ENCODE measurements at places on chromosomes 3 and 15.

GRCh38 chr15:61906961-61907752, 153.1 kb downstream of the VPS13C start:
- peak; percentile 23 for DNase-seq

- no peak for DNase-seq
Measured at GRCh38 chr15:95075792-95076677, 844.7 kb downstream of the MCTP2 start.

- DNase-seq = no peak
Measured at GRCh38 chr3:153925841-153926514, 195.2 kb upstream of the ARHGEF26 start.

GRCh38 chr3:46646700-46647099, 34.4 kb downstream of the FAM240A start:
- DNase-seq = peak; percentile 79

DNA sequence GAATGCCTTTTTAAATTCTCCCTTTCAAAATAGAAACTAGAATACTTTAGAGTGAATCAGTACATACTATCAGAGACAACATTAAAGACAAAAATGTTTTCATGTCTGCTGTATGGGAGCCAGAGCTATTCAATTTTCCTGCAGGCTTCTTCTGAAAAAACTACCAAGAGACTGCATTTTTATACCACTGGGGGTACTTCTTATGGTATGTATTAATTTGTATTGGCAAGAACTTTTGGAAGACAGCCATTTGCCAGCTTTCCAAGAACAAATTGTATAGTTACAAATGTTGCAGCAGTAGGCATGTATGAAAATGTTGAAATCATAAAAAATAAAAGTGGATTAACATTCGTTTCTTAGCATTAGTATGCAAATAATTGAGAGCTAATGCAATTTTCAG, 1010.0 kb upstream of the CADM2 start:
- DNase-seq = no peak

- DNase-seq = peak; percentile 61
Measured at GRCh38 chr3:72347819-72348319, 500.4 kb downstream of the SHQ1 start.

DNA sequence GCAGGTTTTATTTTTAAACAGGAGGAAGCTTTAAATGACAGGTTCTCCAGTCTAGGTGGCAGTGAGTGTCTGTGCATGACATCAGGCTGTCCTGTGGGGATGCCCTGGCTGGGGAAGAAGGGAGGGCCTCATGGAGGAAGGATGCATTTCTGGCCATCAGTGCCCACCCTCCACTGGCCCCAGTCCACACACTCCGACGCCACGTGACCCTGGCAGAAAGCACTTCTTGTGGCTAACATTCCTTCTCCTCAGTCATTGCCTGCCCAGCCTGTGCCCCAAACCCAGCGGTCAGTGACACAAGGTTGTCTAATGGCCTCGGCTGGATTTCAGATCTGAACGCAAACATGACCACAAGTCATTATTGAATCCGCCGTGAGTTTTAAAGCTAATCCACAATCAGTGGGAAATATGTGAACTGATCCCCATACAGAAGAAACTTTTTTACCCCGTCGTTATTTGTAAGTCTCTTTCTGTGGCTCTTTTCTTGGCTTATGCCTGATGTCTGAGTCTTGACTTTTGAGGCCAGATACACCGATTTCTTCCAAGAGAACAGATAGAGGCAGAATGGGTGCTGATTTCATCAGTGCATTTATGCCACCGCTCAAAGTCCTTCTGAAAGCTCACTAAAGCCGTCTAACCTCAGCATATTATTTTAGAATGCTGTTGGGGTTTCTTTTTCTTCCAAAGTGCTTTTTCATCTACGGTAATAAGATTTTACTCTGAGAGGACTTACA, 17.3 kb upstream of the LRRK1 start:
- DNase-seq = no peak

- no peak for DNase-seq
Measured at GRCh38 chr3:177882124-177882648, 654.0 kb upstream of the KCNMB2 start.

- no peak for DNase-seq
Measured at GRCh38 chr15:97463696-97464095, 496.8 kb upstream of the ARRDC4 start.

DNA sequence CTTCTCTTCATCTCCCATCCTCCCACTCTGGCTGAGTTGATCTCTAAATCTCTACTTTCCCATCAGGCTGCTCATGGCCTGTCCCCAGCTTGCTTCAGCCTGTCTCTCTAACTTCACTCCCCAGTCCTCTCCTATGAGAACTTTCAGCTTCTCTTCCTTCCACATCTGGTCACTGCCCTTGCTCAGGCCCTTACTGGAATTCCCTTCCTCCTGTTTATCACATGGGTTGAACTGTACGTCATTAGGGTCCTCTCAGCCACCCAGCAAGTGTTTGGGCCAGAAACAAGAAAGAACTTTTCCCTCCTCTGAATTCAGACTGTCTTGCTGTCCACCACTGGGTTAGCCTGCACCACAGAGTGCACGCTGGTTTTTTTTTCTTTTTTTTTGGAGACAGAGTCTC, 5.0 kb downstream of the PTPN23 start:
- no peak for DNase-seq

DNA sequence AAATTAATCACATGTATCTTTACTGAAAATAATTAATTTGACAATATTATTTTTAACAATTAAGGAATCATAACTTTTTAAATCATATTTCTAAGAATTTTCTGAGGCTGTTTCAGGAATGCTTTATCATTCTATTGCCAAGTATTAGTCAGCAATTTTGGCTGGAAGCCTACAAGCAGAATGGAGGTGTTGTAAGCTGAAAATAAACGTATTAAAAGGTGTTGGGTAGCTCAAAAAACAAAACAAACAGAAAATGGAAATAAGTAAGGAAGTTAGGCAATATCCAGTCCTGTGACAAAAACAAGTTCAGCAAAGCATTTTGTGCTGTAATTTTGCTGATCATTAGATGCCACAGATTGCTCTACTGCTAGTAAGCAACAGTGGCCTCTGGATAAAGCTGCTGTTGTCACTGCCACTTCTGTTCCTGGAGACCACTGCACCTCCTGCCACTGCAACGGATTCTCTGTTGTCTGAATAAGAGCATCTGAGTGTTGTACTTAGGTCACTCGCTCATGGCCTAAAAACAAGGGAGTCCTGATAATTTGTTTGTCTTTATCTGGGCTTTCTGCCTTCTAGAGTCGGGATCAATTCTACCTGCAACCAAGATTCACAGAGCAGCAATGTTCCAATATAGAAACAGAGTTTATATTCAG, 63.5 kb upstream of the SLITRK3 start:
- peak; percentile 59 for DNase-seq

GRCh38 chr15:44726136-44726535, 10.2 kb upstream of the TRIM69 start:
- peak; percentile 23 for DNase-seq

GRCh38 chr3:195269375-195270078, 1.4 kb downstream of the XXYLT1 start:
- no peak for DNase-seq

GRCh38 chr3:170560717-170561382, 25.0 kb downstream of the SLC7A14 start:
- DNase-seq = no peak

- DNase-seq = no peak
Measured at GRCh38 chr3:149199474-149199873, 22.2 kb downstream of the CP start.

- DNase-seq = no peak
Measured at GRCh38 chr3:135382188-135382587, 583.3 kb upstream of the PPP2R3A start.

Data from epithelial cell of esophagus (primary cell).